Dermis blood vessel endothelial cell (primary cell): ENCODE measurements at places on chromosomes 7 and 10.

DNA sequence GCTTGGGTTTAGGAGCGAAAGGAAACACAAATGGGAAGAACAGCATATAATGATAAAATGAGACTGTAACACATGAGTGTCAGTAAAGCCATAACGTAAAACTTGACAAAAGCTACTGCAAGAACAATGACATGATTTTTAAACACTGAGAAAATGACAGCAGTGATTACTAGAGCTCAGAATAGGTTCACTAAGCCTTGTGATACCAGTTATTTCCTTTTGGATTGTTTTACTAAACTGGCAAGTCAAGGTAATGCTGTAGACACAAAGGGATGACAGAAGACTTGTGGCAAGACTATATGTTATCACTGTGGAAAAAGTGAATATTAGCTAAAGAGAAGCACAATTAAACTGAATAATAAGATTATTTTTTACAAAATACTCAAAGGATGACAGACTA is 12.7 kb downstream of the NCOA4 start:
- DNase-seq = peak; percentile 47

- no peak for DNase-seq
Measured at GRCh38 chr7:42939457-42940240, 7.5 kb downstream of the MRPL32 start.

DNA sequence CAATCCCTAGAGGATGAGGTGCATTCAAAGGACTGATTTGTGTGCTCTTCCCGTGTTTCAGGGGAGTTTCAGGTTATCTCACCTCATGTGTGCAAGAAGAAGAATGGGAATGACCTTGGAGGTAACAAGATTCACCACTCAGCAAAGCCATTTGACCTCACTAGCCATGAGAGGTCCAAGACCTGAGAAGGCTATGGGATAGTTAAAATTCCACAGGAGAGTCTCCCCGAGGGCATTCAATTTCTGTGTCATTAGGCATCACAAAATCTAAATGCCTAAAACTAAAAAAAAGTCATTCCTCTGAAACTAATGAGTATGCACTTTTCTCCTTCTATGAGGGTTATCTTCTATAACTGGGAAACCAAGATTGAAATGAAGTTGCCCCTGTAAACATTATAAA is 433.4 kb downstream of the KCNMA1 start:
- no peak for DNase-seq

- DNase-seq = no peak
Measured at GRCh38 chr7:102889851-102890250, 22.9 kb upstream of the LRRC17 start.

DNA sequence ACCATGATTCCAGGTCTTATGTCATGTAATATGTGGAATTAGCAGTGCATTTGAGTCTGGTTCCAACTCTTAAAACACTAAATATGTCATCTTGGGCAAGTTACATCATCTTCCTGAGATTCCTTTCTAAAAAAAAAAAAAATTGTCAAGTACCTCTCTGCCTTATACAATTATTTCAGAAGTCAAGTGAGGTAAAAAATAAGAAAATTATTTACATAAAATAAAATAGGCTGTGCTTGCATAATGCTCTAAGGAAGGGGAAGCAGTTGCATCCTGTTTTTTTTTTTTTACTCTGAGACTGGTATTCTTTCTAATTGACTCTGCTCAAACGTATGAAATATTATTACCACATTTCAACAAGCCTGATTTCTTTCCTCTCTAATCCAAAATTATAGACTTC is 55.1 kb upstream of the SEMA3A start:
- DNase-seq = peak; percentile 64

GRCh38 chr7:133549633-133550032 is 296.8 kb downstream of the EXOC4 start:
- DNase-seq = no peak
